A549 (cell line): ENCODE measurements at places on chromosomes 2 and 18. TPM values are rescaled to one million over a fixed set of nuclear protein-coding genes. Genes with fewer than 3 reads are reported as not detected.

GRCh38 chr2:106189325-106189724, 4.8 kb downstream of the UXS1 start:
- no peak for DNase-seq

The HRH4 gene
- polyA plus RNA-seq, result 0.04 to 0.07 TPM (median 0.07 TPM) in 3 replicates

DNA sequence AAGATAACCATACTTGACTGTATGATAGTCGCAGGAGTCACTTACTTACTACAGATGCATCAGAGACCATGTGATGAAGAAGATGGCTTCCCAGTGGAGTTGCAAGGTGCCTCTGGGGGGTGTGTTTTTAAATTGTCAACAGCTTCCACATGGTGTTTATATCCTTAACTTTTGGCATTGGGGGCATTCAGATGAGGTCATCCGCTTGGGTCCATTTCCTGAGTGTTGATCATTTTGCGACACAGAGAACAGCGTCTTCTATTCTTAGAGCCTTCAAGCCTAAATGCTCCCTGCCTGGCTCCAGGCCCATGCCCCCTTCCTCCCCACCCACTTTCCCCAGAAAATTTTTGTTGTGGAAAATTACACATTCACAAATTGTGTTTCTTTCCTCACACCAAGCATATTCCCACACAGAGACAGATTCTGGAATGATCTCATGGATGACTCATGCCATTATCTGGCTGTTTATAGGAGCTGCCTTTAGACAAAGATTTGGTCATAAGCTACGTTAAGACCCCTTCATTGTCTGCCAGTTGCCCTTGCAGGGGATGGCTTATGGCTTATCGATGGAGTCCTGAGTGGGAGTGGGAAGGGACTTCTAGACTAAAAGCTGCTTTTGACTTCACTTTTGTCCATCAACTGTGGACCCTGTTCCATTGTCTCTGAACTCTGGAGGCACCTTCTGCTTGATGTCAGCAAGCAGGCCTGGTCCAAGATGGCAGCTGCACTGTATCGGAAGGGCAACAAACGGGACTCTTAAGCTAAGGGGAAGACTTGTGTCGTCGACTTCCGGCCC, 91.8 kb downstream of the CABLES1 start:
- no peak for DNase-seq

The CPO gene
- polyA plus RNA-seq, result 0.13 to 0.18 TPM (median 0.14 TPM) in 3 replicates

- DNase-seq, result no peak
Observed at GRCh38 chr18:46756559-46757201, at the start of gene ST8SIA5. TSS of gene ST8SIA5 (minus strand) at chr18:46757053. CDS start at chr18:46756508, 545 bp downstream.
